ENCODE measurements at places on chromosomes 2 and 18.

GRCh38 chr18:65975536-65975935 is 224.7 kb downstream of the CDH7 start:
- DNase-seq, result no peak

DNA sequence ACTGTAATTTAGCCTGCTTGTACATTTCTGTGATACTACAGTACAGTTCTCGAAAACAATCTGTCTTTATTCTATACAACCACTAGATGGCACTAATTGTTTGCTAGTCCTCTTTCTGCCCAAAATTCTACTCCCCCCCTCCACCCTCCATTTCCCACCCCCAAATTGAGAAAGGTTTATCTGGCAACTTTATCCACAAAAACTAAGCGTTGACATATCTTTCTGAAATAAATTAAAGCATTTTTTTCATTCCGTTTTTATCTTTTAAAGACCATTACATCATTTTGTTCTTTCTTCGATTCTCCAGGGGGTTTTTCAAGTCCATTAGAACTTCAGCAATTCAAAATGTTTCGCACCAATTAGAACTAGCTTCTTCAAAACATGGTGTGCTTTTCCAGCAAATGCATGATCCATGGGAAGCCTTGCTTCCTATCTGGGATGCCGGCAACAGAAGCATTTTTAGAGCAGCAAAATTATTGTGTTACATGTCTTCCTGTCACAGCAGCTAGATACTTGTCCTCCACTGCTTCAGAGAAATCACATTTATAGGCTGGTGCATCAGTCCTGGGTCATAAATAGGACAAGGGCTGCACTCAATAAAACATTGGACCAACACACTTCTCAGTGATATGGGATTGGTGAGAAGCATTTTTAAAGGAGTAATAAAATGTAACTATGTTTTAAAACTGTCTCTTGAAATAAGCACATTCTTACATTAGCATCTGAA is 241.3 kb downstream of the PAX3 start:
- no peak for DNase-seq

- DNase-seq, result no peak
Observed at GRCh38 chr2:147173798-147174197, 671.0 kb upstream of the ACVR2A start.

GRCh38 chr2:219300022-219300421 is 9.2 kb downstream of the PTPRN start:
- DNase-seq, result no peak

GRCh38 chr18:48796491-48797205 is 154.1 kb downstream of the SMAD7 start:
- DNase-seq, result no peak

- DNase-seq, result no peak
Observed at GRCh38 chr2:8151888-8152287, 530.0 kb upstream of the ID2 start.

DNA sequence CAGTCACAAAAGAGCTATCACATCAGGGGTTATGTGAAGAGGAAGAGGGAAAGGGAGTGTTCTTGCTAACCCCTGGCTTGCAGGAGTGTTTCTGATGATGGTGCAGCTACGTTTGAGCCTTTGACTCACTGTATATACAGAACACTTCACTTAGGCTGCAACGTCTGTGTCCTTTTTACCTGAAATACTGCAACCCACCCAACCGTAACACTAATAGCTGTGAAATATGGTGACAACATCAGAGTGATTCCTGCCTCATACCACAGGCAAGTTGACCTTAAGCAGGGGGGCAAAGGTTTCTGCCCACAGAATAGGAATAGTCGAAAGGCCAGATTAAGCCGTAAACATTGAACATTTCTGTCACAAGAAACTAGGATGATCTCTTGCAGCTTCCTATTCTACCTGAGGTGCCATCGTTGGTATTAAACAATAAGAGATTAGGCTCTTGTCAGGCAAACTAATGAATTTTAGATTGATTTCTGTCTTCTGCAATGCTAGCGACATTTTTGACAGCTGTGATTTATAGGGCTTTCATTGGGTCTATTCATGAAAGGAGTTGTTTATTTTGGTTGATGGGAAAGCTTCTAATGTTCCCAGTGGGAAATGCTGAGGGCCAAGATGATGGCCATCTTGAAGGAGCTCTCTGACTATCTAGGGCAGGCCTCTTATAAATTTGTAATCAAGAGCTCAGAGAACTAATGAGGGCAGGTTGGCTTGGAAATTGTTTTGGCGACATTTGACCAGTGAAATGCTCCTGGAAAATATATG is 316.8 kb downstream of the PIK3C3 start:
- no peak for DNase-seq

DNA sequence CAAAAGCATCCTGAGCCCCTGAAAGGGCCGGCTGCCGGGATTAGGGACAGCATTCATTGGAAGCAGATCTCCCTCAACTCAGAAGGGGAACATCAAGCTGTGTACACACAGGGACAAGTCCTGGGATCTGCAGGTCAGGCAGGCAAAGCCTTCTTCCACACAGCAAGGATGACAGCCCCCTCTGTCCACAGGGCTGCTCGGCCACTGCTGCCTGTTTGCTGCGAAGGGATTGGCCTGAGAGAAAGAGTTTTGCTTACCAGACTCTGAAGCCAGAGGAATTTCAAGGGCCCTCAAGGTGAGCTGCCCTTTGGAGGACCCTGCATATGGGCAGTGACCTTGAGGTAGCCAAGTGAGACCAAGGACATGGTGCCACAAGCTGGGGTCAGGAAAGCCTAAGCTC is 11.1 kb downstream of the ZBTB7C start:
- no peak for DNase-seq

DNA sequence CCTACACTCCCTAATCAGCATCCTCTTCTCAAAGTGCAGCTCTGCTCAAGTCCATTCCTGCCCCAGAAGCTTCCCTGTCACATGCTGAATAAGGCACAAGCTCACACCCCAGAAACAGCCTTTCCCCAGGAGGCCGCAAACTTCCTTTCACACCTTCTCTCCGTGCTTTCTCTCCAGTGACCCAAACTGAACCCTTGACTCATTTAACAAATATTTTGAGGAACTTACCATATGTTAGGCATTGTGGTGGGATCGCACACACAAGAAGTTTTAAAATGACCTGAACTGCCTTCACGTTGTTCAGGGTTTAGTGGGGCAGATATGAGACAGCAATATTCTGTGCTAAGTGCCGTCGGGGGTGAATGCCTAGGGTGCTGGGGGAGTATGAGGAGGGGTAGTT is 161.3 kb downstream of the INSIG2 start:
- DNase-seq, result no peak

DNA sequence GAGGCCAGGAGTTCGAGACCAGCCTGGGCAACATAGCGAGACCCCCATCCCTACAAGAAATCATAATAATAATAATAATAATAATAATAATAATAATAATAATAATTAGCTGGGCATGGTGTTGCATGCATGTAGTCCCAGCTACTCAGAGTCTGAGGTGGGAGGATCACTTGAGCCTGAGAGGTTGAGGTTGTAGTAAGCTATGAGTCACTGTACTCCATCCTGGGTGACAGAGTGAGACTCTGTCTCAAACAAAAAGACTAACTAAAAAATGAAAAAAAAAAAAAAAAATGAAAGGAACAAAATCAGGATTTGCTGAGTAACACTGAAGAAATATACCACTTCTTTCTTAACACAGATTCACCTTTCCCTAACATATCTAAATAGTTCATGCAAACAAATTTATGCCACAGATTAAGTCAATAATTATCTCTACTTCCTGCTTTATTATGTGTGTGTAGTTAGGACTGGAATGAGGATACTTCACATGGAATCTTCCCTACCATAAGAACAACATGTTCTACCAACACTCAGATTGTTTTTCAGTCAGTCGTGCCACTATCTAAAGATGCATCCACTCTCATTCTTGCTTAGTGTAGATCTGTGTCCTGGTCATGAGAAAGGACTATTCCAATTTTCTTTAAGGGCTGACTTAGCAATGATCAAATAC is 928.7 kb downstream of the SLC4A3 start:
- no peak for DNase-seq

GRCh38 chr2:101466426-101466825 is 8.5 kb downstream of the RFX8 start:
- no peak for DNase-seq

- no peak for DNase-seq
Observed at GRCh38 chr2:210460322-210461227, 16.0 kb downstream of the LANCL1 start.

DNA sequence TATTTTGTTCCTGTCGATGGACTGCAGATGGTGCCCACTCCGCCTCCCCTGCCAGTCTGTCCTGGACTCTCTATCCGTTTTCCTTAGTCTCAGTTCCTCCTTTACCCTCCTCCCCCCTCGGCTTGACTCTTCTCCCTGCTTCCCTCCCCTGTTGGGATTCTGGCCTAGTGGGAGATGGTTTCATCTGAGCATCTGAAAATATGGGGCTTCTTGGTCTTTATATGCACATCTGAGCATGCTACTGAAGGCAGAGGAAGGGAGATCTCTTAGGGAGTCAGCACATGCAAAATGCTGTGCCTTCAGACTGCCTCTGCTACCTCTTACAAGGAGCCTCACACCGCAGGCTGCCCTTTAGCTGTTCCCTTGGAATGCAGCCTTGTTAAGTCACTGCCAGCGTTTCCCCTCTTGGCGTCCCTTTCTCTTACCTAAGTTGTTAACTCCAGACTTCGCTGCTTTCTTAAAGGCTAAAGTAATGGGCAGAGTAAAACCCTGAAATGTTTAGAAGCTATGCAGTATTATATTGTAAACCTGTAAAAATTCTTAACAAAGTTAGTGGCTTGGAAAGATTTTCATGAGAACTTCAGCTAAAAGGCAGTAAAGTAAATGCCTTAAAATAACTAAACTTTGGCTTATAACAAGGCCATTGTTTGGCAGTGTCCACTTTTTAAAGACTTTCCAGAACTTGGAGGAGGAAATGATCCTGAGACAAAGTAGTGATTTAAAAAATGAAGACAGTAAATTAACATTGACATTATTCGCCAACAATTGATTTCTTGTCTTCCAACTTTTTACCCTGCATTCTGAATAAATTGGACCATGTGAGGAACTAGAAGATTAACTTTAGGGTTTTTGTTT is 49.8 kb downstream of the LDLRAD4 start:
- no peak for DNase-seq

GRCh38 chr2:7430869-7431641 is 513.8 kb downstream of the RNF144A start:
- DNase-seq, result no peak

GRCh38 chr18:9101730-9102507 is 580 bp upstream of the NDUFV2 start:
- DNase-seq, result no peak

GRCh38 chr2:85194780-85195480 is 61.7 kb downstream of the TCF7L1 start:
- no peak for DNase-seq

DNA sequence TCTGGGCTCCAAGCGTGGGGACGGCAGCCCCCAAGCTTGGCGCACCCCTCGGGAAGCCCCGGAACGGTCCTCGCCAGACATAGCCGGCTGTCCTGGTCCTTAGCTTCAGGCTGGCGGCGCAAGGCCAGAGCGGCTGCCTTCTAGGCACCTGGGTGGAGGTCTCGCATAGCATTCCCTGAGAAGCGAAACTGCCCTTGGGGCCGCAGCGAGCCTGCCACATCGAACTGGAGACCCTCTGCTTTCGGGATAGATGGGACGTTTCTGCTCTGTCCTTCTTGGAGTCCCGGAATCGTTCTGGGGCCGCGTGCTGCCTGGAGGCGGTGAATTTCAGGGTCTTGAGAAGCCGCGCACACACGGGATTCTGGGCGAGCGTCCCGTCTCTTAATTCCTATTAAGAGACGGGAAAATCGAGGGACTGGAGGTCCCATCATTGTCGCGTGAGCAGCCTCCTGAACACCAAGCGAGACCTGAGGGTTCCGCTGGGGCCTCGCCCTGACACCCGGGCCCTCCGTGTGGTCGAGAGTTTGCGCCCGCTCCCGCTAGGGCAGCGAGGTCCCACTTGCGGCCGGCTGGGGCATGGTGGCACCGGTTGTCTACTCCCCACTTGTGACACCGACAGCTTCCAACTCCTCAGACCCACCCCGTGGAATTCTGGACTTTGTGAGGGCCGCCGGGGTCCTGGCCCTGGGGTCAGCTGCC is 9.7 kb upstream of the EN1 start:
- DNase-seq, result no peak

GRCh38 chr2:222613715-222614331 is 42.1 kb downstream of the FARSB start:
- DNase-seq, result no peak

DNA sequence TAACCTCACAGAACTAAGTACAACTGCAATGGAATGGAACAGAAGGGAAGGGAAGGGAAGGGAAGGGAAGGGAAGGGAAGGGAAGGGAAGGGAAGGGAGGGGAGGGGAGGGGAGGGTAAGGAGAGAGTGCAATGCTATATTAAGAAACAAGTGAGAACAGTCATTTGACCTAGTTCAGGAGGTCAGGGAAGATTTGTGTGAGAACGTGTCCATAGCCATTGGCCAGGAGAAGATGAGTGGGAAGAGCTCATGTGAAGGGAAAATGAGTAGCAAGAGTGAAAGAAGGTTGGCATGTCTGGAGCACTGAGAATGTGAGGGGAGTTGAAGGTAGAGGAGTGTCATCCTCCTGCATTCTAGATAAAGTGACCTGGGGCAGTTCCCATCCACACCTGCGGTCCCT is 481.6 kb downstream of the IRS1 start:
- DNase-seq, result no peak

DNA sequence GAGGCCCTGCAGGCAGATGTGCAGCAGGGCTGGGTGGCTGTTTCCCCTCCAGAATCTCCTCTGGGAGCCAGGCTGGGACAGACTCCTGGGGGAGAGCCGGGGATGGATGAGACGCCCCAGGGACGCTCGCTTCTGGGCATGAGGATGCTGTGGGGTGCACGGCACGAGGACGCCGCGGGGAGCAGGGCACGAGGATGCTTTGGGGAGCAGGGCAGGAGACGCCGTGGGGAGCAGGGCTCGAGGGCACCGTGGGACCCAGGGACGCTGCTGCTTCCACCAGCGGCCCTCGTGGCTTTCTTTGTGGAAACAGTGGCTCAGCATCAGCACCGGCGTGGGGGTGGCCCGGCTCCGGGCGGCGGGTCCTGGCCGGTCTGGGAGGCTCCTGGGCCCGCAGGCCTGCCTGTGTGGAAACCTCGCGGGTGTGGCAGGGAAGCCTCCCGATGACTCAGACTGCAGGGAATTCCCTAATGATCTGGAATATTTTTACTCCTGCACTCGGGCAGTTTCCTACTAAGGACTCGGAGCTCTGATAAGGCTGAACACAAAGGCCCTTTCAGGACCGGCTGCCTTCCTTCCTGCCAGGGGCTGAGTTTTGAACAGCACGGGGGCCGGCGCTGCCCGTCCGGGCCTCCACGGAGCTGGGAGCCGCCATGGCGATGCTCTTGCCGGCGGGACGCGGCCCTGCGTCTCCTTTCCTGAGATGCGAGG is 62.6 kb downstream of the NFATC1 start:
- peak; percentile 49 for DNase-seq

DNA sequence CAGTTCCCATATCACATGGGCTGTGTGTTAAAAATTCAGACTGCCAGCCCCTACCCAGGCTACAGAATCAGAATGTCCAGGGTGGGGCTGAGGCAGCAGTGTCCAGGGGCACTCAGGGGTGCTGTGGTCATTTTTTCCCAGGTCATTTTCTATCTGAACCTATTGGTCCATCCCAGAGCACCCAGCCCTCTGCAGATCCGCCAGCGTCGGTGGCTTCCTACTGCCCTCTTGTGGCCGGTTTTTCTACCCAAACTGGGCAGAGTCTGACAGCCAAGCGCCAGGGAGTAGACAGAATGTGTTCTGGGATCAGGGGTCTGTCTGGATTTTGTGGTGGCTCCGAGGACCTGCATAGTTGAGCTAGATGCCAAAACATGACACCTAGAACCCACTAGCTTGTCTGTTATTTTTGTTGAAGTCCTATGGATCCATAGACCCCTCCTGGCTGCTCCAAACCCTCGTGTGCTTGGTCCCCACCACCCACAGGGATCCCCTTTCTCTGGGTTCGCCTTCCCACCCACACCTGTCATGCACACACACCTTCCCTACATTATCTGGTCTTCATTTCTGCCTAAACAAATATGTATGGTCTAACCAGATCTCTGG is 34.1 kb upstream of the RMDN2 start:
- DNase-seq, result no peak

All from AG09319 (cell line).